Omental fat pad (tissue), 4 donors: ENCODE measurements at places on chromosomes 5 and 9.

DNA sequence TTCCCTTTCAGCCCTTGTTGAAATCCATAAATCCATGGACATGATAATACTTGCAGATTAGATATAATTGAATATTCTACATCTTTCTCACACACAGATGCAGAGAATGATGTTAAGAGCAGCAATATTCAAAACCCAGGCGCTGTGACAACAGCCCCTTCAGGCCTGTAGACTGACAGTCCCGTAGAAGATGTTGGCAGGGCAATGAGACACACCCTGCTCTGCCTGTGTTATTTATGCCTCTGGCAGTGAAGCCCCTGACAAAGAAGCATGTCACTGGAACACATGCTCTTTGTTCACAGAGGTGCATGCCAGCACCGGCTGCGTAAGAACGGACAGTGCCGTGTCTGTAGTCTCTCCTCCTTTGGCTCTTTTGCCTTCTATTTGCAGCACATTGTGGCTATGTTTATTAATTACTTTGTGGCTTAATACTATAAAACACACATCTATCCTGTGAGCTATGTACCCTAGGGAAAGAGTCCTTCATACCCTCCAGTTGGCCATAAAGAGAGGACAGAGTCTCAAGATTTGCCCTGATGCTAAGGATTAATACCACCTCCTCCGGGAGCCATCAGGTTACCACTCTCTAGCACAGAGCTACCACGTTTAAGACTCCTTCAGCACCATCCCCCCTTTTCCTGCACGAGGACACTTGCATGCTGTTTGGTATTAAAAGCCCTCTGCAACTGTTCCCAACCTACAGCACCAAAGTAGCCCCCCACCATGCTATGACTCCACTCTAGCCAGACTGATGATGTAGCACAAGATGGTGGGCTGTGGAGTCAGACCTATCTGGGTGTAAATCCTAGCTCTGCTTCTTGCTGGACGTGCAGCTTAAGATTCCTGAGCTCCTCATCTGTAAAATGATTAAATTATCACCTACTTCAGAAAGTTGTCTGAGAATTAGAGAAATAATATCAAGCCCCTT lies 2.0 kb upstream of the ANP32B start:
- no peak for DNase-seq

DNA sequence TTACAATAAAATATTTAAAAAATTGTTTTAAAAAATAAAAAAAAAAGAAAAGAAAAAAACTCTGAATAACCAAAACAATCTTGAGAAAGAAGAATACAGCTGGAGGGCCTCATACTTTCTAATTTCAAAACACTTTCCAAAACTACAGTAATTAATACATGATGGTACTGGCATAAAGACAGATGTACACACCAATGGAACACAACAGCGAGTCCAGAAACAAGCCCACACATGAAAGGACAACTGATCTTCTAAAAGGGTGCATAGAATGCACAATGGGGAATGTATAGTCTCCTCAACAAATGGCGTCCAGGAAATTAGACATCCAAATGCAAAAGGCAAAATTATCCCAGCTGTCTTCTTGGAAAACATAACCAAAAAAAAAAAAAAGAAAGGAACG lies 99.6 kb downstream of the LURAP1L start:
- no peak for DNase-seq

DNA sequence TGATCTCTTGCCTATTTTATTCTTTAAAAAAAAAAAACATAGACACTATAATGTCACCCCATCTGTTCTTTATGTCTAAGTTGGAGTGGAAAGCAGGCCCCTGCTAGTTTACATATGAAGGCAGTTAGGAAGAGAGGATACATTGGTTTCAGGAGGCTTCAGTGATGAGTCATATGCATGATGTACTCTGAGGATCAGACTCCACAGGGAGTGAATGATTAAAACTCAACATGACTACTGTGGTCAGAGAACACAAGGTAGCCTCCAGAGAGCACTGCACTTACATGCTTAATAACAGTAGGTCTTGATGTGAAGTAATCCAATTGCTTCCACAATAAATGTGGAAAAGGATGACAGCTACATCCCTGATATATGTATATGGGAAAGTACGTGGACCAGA lies 22.7 kb upstream of the FSTL4 start:
- DNase-seq, result no peak

DNA sequence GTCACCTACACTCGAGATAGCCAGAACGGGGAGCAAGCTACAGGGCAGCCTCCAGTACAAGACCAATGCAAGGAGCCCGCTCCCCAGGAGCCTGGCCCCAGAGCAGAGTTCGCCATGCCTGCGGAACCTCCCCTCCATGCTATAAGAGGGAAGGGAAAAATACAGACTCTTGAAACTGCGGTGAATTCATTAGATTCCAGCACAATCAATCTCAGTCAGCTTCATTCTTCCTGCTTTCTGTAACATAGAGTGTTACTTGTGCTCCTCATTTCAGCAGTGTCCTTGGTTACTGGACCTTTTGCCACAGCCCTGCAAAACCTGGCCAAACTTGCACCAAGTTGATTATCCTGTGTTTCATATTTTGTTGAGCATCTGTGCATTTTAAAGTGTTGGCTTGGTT lies 22.2 kb upstream of the CREBRF start:
- no peak for DNase-seq

GRCh38 chr9:73079326-73079725 lies 72.3 kb upstream of the ANXA1 start:
- DNase-seq, result no peak

- DNase-seq, result no peak
Measured at GRCh38 chr5:179377421-179378115, 32.3 kb upstream of the ADAMTS2 start.

GRCh38 chr5:71475788-71476384 lies 20.4 kb downstream of the BDP1 start:
- DNase-seq, result no peak

DNA sequence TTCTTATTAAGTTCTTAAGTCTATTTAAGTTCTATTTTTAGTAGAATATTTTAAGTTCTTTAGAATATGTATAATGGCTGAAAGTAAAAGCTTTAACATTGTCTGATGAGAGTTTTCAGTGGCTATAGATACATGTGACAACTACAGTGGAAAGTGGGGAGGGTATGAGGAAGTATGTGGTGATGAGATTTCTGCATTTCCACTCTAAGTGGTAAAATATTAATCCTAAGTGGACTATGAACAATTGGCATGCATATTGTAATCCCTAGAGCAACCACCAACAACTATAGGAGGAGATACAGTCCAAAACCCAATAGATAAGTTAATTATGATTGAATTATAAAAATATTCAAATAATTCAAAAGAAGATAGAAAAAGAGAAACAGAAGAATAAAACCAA lies 183.6 kb downstream of the GADD45G start:
- no peak for DNase-seq
